ENCODE measurements at places on chromosomes 2 and 18.

GRCh38 chr2:65121-65520 lies 18.8 kb upstream of the FAM110C start:
- DNase-seq, result no peak

- no peak for DNase-seq
Measured at GRCh38 chr2:187982668-187983067, 309.0 kb upstream of the GULP1 start.

- DNase-seq, result no peak
Measured at GRCh38 chr2:237471438-237472186, 15.4 kb upstream of the MLPH start.

GRCh38 chr2:62527478-62528210 lies 21.6 kb upstream of the TMEM17 start:
- DNase-seq, result no peak

GRCh38 chr2:134917888-134918525 lies 615 bp upstream of the CCNT2 start:
- peak; percentile 91 for DNase-seq

- no peak for DNase-seq
Measured at GRCh38 chr2:47457268-47457667, 54.3 kb downstream of the MSH2 start.

- DNase-seq, result no peak
Measured at GRCh38 chr2:230575642-230576324, 136.9 kb upstream of the CAB39 start.

- DNase-seq, result no peak
Measured at GRCh38 chr18:22872900-22873537, 60.1 kb upstream of the RBBP8 start.

GRCh38 chr2:44663471-44664073 lies 277.9 kb upstream of the SIX3 start:
- DNase-seq, result no peak

GRCh38 chr18:73638709-73639108 lies 508.9 kb downstream of the FBXO15 start:
- no peak for DNase-seq

DNA sequence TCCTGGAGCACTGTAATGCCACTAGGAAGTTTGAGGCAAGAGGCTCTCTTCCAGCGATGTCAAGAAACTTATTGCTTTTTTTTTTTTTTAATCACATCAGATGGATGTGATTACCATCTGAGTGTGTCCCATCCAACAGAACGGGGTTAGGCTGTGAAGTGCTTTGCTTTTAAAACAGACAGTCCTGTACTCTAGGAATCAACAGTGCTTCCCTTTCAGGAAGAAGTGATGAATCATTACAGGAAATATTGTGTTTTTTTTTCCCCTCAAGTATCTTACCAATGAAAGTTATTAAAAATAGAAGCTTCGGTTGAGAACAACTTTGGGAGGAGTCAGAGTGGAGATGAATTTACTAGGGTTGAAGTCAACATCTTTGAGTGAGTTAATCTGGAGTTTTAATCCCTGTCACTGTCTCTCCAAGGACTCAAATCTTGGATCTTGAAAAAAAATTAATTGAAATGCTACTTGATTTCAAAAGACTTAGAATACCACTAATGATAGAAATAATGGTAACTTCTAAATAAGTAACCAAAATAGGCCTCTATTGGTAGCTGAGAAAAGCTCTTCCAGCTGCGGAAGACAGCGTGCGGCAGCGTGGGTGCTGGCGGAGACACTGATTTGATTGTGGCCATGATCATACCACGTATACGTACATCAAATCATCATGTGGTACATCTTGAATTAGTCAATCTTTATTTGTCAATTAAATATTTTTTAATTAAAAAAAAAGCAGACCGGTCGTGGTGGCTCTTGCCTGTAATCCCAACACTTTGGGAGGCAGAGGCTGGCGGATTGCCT lies 45.5 kb downstream of the GATA6 start:
- no peak for DNase-seq

DNA sequence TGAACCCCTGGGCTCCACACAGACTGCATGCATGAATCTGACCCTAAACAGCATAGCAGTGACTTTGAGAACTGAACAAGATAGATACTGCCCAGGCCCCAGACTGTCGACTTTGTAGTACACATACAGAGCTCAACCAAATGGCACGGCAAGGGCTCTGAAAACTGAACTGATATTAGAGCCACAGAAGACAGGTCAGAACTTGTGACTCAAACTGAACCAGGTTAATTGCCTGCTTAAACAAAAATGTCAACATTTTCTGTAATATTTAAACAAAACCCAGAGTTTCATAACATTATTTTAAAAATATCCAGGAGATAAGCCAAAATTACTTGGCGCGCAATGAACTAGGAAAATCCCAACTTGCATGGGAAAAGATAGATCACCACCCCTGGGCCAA lies 260.3 kb downstream of the TPGS2 start:
- DNase-seq, result no peak

DNA sequence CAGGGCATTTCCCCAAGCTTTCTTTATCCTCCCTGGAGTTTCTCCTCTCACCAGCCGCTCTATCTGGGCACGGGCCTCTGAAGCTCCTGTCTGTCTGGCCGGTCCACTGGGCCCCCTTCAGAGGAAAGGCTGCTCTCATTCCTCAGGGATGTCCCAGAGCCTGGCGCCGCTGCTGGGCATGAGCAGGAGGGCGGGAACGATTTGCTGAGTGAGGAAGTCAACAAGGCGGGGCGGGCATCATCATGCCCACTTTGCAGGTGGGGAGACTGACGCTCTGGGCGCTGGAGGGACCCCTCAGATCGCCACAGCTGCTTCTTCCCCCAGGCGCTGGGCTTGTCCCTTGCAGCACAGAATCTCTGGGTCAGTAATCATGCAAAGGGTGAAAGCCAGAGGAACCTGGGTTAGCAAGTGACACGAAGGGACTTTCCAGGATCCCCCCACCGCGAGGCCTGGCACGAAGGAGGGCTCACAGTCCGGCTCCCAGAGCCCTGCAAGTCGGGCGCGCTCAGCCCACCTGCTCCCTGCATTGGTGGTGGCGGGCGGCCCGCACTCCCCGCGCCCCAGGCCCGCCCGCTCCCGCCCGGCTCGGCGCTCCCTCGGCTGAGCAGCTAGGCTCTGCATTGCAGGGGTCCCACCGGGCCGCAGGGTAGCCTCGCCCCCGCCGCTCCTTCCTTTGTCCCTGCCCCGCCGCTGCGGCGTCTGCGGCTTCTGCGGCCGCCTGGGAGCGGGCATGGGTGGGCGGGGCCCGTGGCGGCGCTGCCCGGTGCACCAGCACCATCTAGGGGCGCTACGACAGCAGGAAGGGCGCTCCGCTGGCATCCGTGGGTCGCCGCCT lies 157.8 kb downstream of the CYRIA start:
- peak; percentile 52 for DNase-seq

- no peak for DNase-seq
Measured at GRCh38 chr2:180943275-180943674, 37.1 kb upstream of the UBE2E3 start.

DNA sequence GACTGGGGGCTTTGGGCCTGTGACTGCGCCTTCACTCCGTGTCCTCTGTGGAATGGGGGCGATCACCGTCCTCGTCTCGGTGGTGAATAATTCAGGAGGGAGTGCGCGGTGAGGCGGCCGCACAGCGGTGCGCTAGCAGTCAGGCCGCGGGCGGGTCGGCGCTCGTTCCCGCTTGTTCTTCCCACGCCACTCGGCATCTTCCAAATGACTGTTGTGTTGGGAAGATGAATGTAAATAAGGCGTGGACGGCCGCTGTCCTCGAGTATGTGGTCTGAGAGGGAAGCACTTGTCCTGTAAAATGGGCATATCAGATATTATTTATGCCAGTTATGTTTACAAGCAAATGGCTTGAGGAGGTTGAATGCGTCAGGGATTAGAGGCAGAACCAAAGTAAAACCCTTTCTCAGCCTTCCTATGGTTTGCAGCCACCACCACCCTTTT lies 608 bp upstream of the VPS4B start:
- DNase-seq, result no peak

GRCh38 chr2:119660343-119660658 lies 18.7 kb upstream of the TMEM177 start:
- no peak for DNase-seq

DNA sequence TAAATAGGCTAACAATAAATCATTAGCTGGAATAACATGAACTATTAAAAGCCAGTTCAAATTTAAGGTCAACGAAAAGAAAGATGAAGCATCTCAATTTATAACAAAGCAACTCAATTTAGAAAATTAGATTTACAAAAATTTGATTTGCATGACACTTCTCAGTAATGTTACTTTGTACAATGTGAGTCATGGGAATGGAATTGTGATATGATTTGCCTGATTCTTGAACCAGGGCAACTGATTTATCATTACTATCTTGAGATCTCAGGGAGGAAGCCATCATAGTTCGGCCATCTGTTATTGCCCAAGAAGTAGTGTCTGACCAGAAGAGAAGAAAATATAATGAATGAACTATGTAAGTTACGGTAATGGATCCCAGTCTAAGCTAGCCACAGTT lies 193.1 kb downstream of the RIT2 start:
- no peak for DNase-seq

DNA sequence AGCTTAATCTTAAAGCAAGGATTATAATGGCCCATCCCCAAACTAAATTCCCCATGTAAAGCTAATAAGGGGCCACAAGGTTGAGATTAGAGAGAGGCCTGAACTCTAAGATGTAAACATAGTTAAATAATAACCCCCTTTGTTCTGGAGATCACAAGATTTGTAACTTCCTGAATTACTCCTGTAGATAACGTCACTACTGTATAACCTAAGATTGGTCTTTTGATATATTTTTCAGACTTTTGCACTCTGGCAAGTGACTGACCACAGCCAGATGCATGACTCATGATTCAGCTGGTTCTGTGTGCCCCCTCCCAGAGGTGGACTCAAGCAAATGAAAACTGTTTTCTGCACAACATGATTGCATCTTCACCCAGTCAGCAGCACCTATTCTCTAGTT lies 686.0 kb upstream of the DDX18 start:
- no peak for DNase-seq

DNA sequence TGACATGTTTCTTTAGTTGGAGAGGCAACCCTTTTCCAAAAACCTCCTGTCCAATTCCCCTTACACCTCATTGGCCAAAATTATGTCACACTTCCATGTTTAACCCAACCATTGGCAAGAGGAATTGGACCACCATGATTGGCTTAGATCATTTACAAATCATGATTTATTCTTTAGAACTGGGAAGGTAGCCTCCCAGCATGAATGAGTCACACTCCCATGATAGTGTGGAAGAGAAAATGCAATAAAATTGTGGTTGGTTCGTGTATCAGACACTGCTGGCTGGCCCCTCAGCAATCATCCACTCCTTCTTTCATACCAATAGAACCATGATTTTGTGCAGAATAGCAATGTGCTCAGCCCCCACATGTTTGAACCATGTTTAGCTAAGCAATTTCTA lies 156.6 kb upstream of the ACVR2A start:
- DNase-seq, result no peak

DNA sequence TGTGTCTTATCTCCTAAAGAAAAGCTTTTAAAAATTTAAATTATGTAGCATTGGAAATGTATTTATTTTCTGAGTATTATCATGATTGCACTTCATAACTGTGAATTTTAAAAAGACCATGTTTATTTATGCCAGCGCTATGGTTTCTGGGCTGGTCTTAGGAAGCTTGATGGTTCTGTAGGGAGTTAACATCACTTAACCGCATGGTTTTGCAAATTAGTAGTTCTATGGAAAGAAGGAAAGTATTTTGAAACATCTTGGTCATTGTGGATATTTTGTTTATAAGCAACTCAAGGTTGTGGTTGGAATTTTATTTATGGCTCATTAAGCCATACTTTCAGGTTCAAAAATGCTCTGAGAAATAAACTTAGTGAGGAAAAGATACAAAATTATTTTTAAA lies 549.4 kb downstream of the STK39 start:
- no peak for DNase-seq

DNA sequence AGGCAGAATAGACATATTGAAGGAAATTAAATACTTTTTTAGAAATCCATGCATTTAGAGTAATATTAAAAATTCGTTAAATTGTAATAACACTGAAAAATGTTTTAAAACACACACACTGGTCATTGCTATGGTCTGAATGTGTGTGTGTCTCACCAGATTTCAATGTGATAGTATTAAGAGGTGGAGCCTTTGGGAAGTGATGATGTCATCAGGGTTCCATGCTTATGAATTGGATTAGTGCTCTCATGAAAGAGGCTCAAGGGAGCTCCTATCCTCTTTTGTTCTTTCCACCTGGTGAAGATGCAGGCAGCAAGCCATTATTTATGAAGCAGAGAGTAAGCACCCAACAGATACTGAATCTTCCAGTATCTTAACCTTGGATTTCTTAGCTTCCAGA lies 441.8 kb downstream of the CDH2 start:
- DNase-seq, result peak; percentile 10

- DNase-seq, result no peak
Measured at GRCh38 chr2:191302459-191303139, 57.4 kb downstream of the MYO1B start.

DNA sequence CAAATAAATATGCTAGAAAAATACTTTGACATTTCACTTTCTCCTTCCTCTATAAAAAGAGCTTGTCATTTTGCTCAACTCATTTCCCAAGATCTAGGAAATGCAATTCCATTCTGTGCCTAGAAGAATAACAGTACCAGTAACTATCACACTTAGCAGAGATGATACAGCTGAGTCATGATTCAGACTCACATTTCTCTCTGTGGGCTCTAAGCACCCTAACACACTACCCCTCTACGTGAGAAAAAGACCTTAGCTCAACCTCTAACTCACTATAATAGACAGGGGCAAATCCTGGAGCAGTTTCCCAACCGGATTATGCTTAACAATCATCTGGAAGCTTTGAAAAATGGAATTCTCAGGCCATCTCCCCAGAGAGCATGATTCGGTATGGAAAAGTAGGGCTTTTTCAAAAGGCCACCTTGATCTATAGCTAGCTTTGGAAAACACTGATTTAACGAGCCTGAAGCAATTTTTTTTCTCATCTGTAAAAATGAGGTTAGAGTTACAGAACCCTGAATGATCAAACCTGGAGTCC lies 1312.3 kb upstream of the PIK3C3 start:
- no peak for DNase-seq

- DNase-seq, result no peak
Measured at GRCh38 chr2:151007365-151007764, 254.3 kb downstream of the RBM43 start.

- DNase-seq, result no peak
Measured at GRCh38 chr2:203567691-203568090, 32.6 kb upstream of the RAPH1 start.

- DNase-seq, result no peak
Measured at GRCh38 chr2:60331115-60331809, 222.2 kb downstream of the BCL11A start.

DNA sequence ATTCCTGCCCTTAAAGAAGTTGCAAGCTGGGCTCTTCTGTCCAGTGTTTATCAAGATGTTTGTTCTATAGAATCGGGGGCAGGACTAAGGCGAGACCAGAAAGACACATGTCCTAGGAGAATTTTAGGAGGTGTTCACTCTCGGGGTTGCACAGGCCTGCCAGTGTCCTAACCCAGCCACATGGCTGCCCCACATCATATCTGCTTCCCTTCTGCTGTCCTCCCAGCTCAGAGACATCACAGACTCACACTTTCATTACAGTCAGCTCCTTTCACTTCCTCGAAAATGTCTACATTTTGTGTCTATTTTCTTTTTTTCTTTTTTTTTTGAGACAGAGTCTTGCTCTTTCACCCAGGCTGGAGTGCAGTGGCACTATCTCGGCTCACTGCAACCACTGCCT lies 10.7 kb upstream of the MRO start:
- DNase-seq, result no peak

GRCh38 chr2:5982193-5982902 lies 290.2 kb downstream of the SOX11 start:
- DNase-seq, result no peak

Data from NCI-H1436 (cell line).